Naive thymus-derived CD8-positive, alpha-beta T cell (primary cell): ENCODE measurements at places on chromosomes 11 and 22. TPM values are rescaled to one million over a fixed set of nuclear protein-coding genes. Genes with fewer than 3 reads are reported as not detected.

Gene OR52I1
- total RNA-seq, result not detected

Gene DDIAS
- total RNA-seq, result 2.5 TPM

Gene BTBD18
- total RNA-seq, result 0.18 TPM

Gene SUSD2
- total RNA-seq, result 1.9 TPM

Gene HPX
- total RNA-seq, result 1.7 TPM

Gene FOLR2
- total RNA-seq, result 0.31 TPM

- no peak for DNase-seq
Observed at GRCh38 chr22:27626675-27627443, 174.7 kb downstream of the MN1 start.

GRCh38 chr11:123357990-123358827 lies 71.9 kb upstream of the GRAMD1B start:
- no peak for DNase-seq

DNA sequence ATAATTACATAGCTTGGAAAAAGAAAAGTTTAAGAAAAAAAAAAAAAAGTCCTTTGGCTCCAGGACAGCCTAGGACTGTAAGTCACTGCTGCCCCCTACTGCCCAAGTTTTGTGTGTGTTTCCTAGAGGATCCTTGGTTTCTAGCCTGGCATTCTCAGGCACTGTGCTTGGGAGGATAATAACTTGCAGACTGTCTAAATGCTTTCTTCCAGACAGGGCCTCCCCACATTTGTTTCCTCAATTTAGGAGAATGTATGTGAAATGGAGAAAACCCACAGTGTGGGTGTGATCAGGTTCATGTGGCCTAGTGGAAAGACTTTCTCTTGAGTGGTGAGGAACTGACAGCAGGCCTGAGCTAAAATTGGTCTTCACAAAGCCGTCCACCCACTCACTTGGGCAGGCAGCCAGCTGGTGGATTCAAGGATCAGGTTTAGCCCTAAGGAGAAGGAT lies 191.0 kb downstream of the NAV2 start:
- peak; percentile 30 for DNase-seq

DNA sequence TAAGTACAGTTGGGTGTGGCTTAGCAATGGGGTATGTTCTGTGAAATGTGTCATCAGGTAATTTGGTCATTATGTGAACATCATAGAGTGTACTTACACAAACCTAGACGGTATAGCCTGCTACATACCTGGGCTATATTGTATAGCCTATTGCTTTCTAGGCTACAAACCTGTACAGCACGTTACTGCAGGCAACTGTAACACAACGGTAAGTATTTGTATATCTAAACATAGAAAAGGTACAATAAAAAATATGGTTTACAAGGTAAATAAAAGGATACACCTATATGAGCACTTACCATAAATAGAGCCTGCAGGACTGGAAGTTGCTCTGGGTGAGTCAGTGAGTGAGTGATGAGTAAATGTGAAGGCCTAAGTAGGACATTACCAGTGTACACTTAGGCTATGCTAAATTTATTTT lies 73.1 kb upstream of the GDPD4 start:
- no peak for DNase-seq

DNA sequence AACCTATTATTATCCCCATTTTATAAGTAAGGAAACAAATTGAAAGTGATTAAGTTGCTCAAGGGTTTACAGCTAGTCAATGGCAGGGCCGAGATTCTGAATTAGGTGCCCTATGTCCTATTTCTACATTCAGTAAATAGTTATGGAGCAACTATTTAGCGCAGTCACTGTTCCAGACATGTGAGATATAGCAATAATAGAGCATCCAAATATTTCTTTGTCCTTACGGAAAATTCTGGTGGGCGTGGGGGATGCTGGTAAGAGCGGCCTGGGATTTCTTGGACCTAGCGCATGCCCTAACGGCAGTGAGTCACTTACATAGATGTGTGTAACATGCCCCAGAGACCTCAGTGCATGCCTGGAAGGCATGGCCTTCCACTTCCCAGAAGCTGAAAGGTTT lies 4.4 kb downstream of the DTX4 start:
- DNase-seq, result no peak

GRCh38 chr11:10514202-10514601 lies 26.8 kb downstream of the RNF141 start:
- no peak for DNase-seq

- no peak for DNase-seq
Observed at GRCh38 chr22:17792854-17793434, 18.7 kb upstream of the BID start.

GRCh38 chr11:69361048-69361447 lies 67.1 kb downstream of the MYEOV start:
- DNase-seq, result no peak

- DNase-seq, result peak; percentile 94
Observed at GRCh38 chr22:25067851-25068421, 115.4 kb downstream of the KIAA1671 start.

GRCh38 chr11:66268952-66269905 lies 790 bp downstream of the RAB1B start:
- DNase-seq, result no peak

GRCh38 chr22:46023558-46023981 lies 46.6 kb upstream of the WNT7B start:
- no peak for DNase-seq

GRCh38 chr11:111570796-111571195 lies 30.3 kb downstream of the LAYN start:
- DNase-seq, result no peak

GRCh38 chr11:27873664-27874063 lies 173.4 kb upstream of the BDNF start:
- DNase-seq, result no peak

DNA sequence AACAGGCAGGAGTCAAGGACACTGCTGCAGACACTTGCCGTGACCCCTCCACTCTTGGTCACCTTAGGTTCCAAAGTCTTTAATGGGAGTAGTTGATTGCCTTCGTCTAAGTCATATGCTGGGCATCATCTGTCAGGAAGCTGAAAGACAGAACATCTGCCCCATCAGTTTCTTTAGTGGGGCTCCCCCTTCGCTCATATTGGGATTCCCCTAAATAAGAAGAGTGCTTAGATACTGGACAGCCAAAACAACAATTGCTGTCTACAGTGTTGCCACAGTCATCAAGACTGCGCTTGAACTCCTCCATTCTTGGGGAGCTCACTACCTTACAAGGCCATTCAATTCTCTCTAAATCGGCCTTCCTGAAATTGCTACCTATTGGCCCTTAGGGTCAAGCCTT lies 58.5 kb downstream of the UBASH3B start:
- DNase-seq, result no peak

GRCh38 chr11:128598506-128599150 lies 11.3 kb upstream of the ETS1 start:
- no peak for DNase-seq

DNA sequence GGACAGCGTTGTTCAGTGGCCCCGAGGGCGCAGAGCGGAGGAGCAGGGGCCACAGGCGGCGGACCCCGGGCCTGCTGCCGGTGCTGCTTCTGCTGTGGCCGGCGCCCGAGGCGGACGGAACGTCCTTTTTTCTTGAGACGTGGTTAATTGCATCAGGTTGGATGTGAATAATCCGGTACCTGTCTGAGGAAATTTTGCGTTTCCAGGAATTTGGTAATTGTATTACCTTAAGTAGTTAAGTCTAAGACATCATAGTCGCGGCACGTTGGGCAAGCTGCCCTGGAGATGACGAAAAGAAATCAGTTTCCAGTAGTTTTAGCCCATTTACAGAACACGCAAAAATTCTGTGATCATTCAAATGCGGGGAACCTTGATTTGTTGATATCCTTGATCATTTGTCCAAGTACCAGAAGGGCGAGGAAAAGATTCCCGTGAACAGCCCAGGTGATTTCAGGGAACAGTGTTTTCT lies 789 bp downstream of the SPECC1L start:
- no peak for DNase-seq

DNA sequence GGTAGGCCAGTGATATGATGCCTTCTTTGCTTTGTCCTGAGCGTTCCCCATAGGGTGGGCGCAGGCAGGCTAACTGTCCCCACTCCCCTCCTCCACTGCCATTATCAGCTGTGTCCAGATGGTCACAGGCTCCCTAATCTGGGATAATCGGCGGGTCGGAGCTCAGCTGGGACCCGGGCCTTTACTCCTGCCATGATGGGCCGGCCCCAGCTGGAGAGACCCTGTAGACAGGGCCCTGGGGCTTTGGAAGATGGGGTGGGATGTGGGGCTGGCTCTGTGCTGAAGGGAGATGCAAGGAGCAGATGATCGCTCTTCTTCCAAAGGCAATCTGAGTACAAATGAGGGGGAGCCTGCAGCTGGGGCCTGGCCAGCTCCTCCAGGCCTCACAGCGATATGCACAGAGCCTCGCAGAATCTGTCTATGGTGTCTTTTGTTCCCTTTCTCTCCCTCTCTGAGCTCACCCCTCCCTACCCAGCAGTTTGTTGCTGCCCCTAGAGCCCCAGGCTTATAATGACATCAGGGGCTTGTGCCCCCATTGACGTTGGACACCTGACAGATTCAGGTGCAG lies 11.9 kb downstream of the KLHL35 start:
- DNase-seq, result no peak

GRCh38 chr11:47340010-47340409 lies 12.5 kb downstream of the MYBPC3 start:
- DNase-seq, result no peak

DNA sequence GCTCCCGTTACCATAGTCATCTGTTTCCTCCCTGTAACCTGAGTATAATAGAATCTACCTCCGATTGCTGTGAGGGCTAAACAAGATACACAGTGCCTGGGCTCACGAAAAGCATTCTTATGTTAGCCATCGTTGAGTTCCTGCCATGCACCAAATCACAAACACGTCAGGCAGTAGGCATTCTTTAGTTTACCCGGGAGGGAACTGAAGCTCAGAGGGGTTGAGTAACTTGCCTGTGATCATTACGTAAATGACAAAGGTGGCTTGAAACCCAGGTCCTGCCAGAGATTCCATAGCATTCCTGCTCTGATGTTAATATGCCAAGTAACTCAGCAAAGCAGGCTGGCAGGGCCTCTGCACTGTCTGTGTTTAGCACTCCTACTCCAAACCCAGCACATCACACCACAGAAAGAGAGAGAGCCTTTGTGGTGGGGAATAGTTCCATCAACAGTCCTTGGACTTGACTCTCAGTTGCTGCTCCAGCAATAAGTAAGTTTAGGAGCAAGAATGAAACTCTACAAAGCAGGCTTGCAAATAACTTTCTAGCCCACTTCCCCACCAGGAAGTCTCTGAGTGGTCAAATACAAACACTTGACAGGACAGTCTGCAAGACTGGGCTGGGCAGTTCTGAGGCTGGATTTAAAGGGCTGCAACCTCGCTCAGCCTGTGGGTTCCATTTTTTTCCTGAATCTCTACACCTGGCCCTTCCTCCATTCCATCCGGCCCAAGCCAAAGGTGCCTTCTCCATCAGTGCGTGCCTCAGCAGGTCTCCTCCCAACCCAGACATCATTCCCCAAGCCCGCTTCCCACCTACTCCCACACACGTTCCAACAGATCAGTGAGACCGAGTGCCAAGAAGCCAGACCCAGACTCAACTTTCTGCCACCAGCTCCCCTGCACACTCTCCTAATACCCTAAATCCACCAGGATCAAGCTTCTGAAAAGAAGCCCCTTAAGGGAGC lies 1.1 kb downstream of the SCN2B start:
- DNase-seq, result no peak

DNA sequence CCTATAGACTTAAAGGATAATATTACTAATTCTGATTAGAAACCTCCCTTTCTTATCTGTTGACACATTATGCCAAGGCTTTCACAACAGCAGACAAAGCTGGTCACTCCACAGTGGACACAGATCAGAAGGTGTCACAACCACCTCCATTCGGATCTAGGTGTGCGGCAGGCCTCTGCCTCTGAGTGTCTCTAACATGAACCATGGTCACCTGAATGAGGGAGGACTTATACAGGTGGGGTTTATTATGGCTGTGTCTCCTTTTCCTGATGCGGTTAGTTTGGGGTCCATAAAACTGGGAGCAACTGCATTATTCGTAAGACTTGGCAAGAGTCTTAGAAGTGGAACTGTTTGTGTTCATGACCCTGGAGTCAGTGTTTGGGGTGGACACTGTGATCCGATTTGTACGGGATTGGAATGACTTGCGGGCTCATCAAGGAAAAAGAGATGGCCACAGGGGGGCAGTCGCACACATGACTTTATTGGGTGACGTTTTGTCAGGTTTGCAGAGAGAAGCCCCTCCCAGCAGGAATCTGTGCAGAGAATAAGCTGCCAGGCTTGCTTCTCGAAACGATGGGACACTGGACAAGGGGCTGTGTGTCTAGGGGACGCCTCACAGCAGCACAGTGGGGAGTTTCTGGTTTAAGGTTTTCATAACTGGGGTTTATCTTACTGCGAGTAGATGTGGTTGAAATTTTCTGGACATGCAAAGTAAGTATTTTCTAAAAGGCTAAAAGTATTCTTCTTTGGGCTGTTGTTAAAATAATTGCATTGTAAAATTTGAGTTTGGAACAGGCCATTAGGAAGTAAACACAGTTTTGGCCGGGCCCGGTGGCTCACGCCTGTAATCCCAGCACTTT lies 90.6 kb downstream of the GAB4 start:
- peak; percentile 30 for DNase-seq
